Stimulated activated CD4-positive, alpha-beta T cell treated with anti-CD3 and anti-CD28 coated beads, TNF-alpha, amount 100 ng/mL, for 24 hours (primary cell): ENCODE measurements at places on chromosomes 4 and X.
A peak's percentile ranks its signal among the peaks of the same experiment; 100 is the strongest.

- DNase-seq: no peak
Measured at GRCh38 chr4:138037696-138038095, 204.5 kb downstream of the SLC7A11 start.

DNA sequence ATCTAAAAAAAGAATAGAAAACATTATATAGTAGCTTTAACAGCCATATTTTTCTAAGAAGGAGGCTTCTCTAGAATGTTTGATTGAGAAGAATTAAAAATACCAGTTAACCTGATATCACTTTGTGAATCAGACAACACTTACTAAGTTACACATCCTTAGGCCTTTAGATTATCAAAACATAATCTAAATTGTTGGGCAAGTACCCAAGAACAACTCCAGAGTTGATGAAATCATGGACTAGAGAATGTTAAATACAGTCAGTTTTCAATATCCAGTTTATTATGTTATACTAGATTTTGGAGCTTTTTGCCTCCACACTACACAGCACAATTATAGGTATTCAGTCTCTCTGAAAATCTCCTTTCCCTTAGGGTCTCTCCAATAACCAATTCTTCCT, 39.6 kb downstream of the ARL13A start:
- no peak for DNase-seq

GRCh38 chr4:146436423-146437162, 85.1 kb downstream of the SLC10A7 start:
- DNase-seq: no peak

GRCh38 chrX:12814420-12814819, 23.2 kb downstream of the PRPS2 start:
- no peak for DNase-seq

- DNase-seq: no peak
Measured at GRCh38 chrX:131783555-131784308, 239.4 kb upstream of the STK26 start.

GRCh38 chr4:1337376-1337831, 9.6 kb upstream of the UVSSA start:
- DNase-seq: no peak

DNA sequence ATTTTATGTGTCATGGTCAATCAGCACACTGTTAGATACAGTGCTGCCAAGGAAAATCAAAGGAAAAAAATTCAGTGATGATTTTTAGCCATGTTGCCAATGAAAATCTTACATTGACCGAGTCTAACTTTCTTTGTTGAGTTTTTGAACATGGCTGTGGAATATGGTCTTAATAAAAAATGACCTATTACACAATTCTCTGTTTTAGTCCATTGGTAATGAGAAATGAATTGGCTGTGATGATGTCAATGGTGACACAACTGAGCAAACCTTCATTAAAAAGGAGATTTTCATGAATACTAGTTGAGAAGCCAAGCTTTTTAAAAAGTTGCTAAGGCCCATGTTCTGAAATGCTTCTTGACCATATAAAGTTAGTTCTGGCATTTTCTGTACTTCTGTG, 225.9 kb upstream of the GYPA start:
- no peak for DNase-seq

DNA sequence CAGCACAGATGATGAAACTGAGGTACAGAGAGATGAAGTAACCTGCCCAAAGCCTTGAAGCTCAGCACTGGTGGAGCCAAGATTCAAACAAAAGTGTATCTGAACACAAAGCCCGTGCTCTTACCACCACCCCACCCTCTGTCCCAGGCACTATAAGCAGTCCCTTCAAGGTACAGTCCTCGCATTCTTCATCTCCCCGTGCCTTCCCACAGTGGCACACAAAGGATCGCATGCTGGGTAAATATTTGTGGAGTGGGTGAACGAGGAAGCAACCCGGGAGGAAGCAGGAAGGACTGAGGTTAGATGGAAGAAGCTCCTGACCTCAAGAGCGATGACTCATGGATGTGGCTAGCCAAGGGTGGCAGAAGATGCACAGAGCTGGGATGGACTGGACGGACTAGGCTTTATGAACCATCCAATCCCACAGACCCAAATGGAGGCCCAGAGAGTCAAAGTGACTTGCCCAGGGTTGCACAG, 18.4 kb downstream of the IQSEC2 start:
- DNase-seq: no peak

- peak; percentile 11 for DNase-seq
Measured at GRCh38 chr4:84582988-84583875, at the start of gene CDS1. Gene CDS1, plus strand, starts transcription at chr4:84583127. Its CDS starts 275 bp downstream, at chr4:84583402.

GRCh38 chrX:75229774-75230173, 44.1 kb upstream of the UPRT start:
- no peak for DNase-seq

DNA sequence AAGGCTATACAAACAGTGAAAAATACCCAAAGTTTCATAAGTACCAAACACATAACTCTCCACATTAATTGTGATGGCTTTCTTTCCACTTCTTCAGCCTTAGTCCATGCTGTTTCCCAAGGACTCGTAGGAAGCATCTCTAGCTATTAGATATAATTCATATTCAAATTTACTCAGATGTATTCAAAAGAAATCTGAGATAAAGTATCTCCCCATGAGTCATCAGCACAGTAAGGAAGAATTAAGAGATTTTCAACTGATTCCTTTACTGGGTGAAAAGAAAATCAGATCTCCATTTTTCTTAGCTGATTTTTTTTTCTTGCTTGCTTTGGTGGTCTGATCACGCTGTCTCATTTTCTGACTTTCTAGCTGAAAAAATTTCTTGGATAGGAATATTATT, 71.7 kb downstream of the MID1 start:
- DNase-seq: no peak

DNA sequence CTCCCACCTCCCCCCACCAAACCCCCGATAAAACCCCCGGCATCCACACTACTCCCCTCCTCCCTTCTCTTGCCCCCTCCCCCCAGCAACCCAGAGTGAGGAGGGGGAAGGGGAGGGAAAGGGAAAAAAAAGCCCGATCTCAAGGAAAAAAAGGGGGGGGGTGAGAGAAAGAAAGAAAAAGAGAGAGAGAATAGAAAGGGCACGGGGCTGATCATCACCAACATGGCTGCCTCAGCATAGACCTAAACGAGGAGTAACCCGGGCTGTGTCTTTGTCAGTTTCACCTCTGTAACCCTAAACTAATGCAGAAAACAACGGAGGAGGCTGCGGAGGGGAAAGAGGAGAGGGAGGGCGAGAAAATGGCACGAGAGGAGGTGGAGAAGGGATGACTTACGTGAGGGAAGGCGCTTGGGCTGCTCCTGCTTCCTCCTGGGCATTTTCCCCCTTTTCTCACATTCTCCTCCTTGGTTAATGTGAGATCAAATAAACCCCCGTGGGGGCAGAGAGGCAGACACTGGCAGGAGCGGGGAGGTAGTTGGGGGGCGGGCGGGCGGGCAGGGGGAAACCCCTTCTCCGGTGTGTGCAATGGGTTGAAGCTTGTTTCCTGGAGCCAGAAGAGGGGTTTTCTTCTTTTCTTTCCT, 532 bp downstream of the ZNF827 start:
- peak; percentile 15 for DNase-seq

- no peak for DNase-seq
Measured at GRCh38 chr4:148542922-148543623, 100.9 kb upstream of the NR3C2 start.

- no peak for DNase-seq
Measured at GRCh38 chr4:178976861-178977260, 1534.6 kb upstream of the AGA start.

GRCh38 chrX:150730719-150731118, 37.5 kb downstream of the MTMR1 start:
- no peak for DNase-seq

GRCh38 chr4:57875829-57876392, 765.7 kb upstream of the IGFBP7 start:
- DNase-seq: no peak

GRCh38 chr4:15551740-15552446, 82.2 kb downstream of the CC2D2A start:
- DNase-seq: no peak

DNA sequence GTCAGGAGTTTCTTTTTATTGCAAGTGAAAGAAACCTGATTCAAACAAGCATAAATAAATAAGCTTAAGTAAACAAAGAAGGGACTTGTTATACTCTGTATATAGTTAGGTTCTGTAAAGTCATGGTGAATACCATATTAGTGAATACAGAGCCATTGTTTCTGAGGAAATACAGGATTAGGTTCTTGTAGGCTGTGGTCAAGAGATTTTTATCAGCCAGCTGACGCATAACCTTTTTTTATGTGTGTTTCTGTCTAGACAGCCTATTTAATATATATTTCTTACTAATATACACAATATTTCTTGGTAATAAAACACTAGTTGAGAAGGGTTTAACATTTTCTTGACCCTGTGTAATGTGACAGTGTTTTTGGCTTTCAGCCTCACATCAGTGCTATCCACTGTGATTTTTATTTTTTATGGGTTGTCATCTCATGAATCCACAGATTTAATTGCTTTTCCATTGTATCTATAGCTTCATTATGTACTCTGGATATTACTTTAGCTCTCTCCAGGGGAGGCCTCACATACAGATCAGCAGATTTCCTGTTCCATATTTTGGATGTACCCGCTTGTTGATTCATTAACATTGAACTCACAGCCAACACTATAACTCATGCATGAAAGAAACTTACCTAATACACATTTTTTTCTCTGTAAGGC, 8.0 kb downstream of the HERC3 start:
- no peak for DNase-seq

DNA sequence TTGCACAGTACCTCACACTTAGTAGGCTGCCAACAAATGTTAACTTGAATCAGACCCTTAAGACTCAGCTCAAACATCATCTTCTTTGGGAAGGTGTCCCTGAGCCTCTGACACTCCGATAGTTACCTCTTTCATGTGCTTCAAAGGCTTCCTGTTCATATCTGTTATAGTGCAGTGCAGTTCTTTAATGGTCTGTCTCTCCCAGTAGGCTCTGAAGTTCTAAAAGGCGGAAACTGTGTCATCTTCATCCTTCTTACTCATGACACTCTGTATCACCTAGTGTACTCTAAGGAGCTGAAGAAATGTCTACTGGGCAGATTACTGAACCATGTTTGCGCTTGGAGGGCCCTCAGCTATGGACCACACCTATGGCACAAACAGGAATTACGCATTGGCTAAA, 2.1 kb upstream of the DIAPH2 start:
- DNase-seq: no peak

- DNase-seq: no peak
Measured at GRCh38 chr4:20889901-20890300, 189.6 kb downstream of the PACRGL start.

DNA sequence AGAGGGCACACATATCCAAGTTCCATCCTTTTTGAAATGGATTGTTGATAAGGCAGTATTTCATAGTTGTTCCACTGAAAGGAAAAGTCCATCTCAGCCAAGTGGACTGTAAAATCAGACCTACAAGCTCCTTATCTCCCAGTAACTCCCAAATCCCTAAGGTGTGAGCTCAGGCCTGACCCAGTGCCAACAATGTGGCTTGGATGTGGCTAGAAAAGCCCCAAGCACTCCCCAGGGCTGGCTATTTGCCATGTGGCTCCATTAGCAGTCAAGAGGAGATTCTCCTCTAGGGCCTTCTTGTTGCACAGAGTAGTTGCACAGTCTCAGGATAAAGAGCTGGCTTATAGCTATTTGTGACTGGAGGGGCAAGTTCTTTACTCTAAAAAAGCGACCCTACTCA, 25.0 kb upstream of the DGKK start:
- no peak for DNase-seq

- DNase-seq: peak; percentile 21
Measured at GRCh38 chr4:182925298-182925757, 8.1 kb upstream of the DCTD start.

DNA sequence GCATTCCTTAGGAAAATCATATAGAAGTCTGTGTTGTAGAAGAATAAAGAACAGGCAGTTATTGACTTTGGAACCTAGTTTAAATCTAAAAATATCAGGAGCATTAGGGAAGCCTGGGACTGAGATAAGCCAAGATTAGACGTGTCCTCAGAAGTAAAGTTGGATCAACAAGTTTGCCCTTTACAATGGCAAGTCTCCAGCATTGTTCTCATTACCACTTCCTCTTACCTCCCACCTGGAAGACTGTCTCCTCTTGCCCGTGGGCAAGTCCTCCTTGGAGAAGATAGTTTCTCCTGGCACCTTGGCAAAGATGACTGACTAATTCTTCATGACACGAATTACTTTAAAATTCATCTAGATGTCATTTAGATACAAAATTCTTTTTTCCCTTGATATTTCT, 37.8 kb downstream of the CNKSR2 start:
- DNase-seq: no peak

GRCh38 chrX:121733514-121733913, 686.1 kb downstream of the GLUD2 start:
- no peak for DNase-seq

GRCh38 chr4:169352360-169352759, 81.6 kb upstream of the SH3RF1 start:
- DNase-seq: no peak

- DNase-seq: no peak
Measured at GRCh38 chr4:144213371-144213770, 72.9 kb upstream of the GYPA start.

DNA sequence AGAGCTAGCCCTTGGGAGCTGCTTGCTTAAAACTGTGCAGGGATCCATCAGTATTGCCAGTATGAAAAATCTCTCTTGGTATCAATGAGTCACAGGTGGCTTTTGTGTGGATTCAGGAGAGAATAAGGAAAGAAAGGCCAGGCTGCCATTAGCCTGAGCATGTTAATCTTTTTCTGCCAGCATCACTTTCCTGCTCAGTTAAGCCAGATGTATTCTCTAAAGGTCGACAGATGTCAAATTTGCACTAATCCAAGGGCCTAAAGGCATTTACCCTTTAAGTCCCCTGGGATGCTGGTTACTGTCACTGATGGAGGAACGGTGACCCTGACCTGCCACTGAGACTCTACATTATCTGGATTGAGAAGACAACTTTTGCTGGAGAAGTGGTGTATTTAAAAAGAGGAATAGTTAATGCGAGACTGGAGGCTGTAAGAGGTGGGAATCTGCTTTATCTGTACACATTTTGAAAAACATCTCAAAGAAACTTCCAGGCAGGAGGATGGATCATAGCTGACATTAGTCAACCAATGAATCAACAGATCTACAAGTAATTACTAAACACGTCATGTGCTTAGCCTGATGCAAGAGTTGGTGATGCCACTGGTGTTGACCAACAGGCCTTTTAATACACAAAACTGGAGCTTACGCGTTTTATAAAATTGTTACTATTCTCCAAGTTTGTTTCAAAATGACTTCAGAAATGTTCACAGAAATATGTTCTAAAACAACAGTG, 241.4 kb upstream of the ANXA3 start:
- DNase-seq: no peak

GRCh38 chrX:39762266-39762841, 335.4 kb downstream of the BCOR start:
- DNase-seq: no peak

GRCh38 chr4:151325111-151325948, at the start of gene SH3D19:
Gene SH3D19, minus strand, starts transcription at chr4:151325605. Its CDS starts 253 bp downstream, at chr4:151325352.
- no peak for DNase-seq

DNA sequence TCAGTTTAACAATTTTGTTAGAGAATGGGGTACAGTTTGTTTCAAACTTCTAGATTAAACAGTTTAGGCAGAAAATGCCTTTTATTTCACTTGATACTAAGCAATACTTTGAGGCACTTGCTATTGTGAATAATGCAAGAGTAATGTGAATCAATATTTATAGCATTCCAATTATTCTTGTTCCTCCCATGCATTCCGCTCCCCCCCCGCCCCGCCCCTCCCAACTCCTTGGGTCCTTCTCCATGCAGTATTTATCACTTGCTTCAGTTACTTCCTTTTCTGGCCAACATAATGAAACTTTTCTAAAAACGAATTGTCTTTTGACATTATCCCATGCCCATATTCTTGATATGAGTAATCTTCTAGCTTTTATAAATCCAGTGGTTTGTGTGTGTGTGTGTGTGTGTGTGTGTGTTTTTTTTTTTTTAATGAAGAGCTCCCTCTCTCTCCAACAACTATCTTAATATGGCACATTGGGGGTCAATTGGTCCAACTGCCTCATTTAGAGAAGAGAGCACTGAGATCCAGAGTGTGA, 1.6 kb downstream of the BANK1 start:
- no peak for DNase-seq
